ENCODE measurements at places on chromosomes 7 and 10.

- DNase-seq, result no peak
Observed at GRCh38 chr10:20630092-20630643, 266.9 kb downstream of the NEBL start.

DNA sequence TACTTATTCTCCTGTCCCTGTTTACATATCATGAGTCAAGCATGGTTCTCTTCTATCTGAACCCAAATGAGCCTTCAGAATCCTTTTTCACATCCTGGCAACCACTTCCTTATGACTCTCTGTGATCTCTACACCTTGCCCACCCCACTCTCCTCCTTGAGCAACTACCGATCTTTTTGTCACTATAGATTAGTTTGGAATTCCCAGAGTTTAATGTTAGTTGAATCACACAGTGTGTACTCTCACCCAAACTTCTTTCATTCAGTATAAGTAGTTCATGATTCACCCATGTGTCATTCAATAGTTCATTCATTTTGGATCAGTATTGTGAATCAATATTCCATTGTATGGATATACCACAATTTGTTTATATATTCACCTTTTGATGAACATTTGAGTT is 55.3 kb downstream of the TFAM start:
- no peak for DNase-seq

GRCh38 chr10:131781076-131781475 is 119.7 kb upstream of the PPP2R2D start:
- no peak for DNase-seq

DNA sequence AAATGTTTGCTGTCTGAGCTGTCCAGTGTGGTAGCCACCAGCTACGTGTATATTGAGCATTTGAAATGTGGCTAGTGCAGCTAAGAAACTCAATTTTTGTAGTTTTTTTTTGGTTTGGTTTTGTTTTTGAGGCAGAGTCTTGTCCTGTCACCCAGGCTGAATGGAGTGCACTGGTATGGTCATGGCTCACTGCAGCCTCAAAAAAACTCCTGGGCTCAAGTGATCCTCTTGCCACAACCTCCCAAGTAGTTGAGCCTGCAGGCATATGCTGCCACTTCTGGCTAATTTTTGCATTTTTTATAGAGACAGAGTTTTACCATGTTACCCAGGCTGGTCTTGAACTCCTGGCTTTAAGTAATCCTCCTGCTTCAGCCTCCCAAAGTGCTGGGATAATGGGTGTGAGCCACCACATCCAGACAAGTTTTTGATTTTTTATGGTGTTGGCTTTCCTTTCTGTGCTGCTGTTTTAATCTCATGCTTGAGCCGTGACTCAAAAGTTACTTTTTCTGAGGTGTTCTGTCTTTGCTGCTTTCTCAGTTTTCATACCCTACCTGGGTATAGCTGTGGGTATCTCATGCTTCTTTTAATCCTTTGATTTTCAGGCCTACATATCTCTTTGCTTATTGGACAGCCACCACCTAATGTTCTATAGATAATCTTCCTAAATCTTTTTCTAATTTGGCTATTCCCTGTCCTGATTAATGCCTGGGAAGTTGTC is 16.0 kb downstream of the WAC start:
- DNase-seq, result no peak

GRCh38 chr10:22711373-22711772 is 3.0 kb downstream of the PIP4K2A start:
- DNase-seq, result no peak

- no peak for DNase-seq
Observed at GRCh38 chr10:117533507-117534281, 8.9 kb upstream of the EMX2 start.

GRCh38 chr7:32191305-32191704 is 121.1 kb upstream of the PDE1C start:
- no peak for DNase-seq

GRCh38 chr10:131870411-131870810 is 30.4 kb upstream of the PPP2R2D start:
- no peak for DNase-seq

- DNase-seq, result peak; percentile 86
Observed at GRCh38 chr7:98681511-98681910, 64.4 kb downstream of the NPTX2 start.

- no peak for DNase-seq
Observed at GRCh38 chr7:122913608-122914007, 27.3 kb upstream of the CADPS2 start.

DNA sequence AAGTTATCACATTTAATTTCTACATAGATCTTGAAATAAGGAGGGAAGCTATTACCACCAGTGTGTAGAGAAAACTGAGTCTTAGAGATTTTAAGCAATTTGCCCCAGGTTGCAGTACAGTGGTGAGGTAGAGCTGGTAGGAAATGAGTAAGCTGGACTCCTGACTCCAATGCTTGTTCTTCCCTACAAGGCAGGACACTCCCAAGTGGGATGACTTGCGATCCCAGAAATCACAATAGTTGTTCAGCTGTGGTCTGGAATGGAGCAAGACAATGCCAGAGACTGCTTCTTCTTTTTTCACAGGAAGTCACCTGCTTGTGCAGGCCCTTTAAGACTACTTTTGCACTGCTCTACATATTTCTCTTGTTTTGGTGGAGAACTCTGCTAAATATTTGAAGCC is 327.2 kb upstream of the BMPER start:
- no peak for DNase-seq

GRCh38 chr7:43646603-43647338 is 63.9 kb downstream of the STK17A start:
- peak; percentile 26 for DNase-seq

DNA sequence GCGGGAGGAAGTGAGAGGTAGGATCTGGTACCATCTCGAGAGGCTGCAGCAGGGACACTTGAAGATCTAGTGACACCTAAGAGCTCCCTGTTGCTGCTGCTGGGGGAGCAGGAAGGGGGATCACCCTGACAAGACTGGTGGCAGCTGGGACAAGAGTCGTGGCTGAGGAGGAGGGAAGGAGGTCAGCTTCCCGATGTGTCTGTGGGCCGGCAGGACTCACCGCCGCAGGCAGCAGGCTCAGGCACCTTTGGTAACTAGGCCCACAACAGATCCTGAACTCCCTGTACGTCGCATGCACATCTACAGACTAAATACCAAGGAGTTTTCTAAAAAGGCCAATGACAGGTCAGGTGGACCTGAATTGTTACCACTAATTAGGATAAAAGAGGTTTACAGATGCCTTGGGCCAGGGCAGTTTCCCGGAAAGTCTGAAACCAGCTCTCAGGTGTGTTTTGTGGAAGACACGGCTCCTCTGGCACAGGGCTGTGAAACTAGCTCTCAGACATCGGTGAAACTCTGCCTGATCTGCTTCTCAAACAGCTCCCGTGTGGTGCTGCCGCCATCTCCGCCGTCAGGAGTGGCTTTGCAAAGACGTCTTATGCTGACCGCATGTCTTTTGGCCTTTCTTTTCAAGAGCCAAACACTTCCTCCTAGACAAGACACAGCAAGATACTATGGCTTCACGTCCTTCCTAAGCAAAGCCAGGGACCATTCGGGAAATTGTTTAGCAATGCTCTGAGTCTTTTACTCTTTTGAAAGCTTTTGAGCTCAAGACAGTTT is 609.7 kb downstream of the PTPRN2 start:
- no peak for DNase-seq

DNA sequence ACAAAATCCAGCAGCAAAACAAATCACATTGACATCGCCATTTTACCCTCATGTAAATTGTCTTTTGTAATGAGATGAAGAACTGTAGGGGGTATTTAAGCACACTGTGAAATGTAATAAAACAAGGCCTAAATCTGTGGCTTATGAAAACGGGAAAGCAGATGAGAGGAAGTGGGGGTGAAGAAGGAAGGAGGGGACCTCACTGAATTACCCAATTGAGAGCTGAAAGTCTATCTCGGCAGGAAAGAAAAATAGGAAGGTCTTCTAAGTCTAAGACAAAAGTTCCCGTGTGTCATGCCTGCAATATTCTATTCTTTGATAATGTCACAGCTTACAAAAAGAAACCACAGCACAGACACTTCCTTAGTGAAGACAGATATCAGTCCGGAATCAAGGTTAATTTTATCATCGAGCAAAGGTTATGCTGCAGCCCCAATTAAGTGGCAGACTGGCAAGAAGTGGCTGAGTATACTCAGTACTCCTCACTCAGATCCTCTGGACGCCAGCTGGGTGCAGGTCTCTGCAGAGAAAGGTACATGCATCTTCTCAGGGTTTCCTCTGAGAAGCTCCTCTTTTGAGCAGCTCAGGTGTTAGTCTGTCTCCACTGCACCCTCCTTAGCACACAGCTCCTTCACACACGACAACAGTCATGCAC is 239.7 kb downstream of the FANK1 start:
- no peak for DNase-seq

DNA sequence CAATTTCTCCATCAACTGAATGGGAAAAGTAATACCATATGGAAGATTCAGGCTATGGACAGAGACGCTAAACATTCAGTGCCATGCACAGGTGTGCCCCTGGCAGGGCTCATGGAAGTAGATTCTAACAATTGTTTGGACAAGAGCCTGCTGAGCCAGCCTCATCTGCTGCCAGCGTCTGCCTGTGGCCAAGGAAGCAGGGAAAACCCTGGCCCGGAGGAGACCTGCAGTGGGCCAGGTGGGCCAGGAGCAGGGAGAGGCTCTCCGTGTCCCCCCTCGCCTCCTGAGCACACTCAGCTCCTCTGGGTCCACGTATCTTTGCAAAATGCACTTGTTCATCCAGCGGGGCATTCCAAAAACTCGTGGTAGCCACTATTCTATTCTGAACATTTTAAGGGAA is 130.1 kb downstream of the TCERG1L start:
- no peak for DNase-seq

DNA sequence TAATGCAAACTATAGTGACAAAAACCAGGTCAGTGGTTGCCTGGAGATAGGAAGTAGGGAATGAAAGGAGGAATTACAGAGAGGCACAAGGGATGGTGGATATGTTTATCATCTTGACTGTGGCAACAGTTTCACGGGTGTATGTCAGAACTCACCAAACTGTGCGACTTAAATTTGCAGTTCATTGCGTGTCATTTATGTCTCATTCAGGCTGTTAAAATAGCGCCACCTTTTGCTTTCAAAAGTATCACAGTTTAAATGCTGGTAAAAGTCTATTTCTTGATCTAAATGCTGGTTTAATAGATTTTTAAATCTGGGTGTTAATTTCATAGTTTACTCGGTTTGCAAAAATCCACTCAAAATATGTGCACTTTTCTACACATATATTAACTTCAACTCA is 51.0 kb downstream of the PTTG1IP2 start:
- no peak for DNase-seq

- DNase-seq, result no peak
Observed at GRCh38 chr7:130180571-130181262, 24.5 kb downstream of the TMEM209 start.

DNA sequence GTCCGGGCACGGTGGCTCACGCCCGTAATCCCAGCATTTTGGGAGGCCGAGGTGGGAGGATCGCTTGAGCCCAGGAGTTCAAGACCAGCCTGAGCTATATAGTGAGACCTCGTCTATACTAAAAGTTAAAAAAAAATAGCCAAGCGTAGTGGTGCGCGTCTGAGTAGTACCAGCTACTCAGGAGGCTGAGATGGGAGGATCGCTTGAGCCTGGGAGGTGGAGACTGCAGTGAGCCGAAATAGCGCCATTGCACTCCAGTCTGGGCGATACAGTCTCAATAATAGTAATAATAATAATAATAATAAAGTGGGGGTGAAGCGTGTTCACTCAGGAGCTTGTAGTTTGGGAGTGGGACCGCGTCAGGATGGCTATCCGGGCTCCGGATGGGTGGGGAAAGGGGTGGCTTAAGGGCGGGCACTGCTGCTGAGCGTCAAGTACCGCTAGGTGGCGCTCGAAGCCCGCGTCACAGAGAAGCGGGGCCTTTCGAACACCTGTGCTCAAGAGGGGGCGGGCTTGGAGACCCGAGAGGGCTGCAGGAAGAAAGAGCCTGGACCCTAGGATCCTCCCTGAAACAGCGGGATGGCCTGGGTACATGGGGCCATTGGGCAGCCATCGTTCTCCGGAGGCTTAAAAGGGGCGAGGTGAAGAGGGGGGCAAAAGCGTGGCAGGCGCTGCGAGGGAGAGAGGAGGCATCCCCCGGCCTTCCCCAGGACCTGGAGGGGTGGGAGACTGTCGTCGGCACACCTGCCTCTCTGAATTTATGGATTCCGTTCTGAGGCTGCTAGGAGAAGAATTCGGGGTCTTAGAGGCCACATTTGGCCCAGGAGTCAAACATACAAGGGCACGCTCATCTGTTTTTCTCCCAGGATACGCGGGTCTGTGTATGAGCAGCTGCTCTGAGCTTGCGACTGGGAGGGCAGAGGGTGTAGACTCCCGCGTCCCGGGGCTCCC is 14.5 kb downstream of the LBX1 start:
- peak; percentile 52 for DNase-seq

DNA sequence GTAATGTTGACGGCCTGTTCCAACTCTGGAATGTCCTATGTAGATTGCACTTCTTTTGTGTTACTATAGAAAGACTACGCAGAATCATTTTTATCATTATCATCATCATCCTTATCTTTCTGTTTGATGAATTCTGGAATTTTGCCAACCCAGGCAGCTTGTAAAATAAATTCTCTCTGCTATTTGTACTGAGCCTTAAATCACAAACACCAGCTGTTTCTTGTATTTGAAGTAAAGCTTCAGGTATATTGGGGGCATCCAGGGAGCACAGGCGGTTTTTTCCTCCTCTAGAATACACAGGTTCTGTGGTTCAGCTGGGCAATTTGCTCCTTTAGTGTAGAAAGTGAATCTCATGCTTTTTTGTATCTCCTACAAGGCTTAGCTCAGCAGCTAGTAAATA is 14.9 kb upstream of the CPA5 start:
- peak; percentile 79 for DNase-seq

DNA sequence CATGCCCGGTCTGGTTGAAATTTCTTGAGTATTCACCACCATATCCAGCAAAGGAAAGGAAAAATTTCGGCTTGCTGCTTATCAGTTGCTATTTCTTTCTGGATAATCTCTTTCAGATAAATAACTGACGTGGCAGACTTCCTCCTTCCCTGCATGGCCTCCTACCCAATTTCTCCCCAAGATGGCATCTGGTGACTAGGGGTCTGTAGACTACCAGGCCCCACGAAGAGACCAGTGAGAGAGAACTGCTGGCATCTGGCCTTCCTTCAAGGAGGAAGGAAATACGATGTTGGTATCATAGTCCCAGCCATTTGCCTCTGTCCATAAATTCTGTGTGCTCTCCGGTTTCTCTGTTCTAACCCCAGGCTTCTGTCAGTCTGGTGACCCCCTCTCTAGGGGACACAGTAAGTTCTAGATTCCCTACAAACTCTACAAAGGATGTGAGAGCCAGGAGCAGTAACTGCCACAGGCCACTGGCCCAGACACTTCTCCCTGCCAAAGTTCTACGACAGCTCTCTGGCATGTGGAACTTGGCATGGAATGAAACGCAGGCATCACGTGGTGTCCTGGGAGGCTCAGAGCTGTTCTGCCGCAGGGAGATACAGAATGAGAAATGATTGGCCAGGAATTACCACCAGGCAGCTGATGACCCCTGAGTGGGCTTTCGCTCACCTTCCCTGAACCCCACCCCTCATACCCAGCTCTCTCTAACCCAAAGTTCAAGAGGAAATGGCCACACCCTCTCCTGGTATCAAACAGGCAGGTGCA is 30.0 kb upstream of the MSRB2 start:
- no peak for DNase-seq

- DNase-seq, result no peak
Observed at GRCh38 chr10:24249829-24250415, 41.0 kb downstream of the KIAA1217 start.

GRCh38 chr10:122292376-122292775 is 21.3 kb downstream of the BTBD16 start:
- DNase-seq, result no peak
